ENCODE measurements at places on chromosomes 13 and 19.

- no peak for DNase-seq
These were observed 204.7 kb upstream of the DACH1 start for GRCh38 chr13:72071713-72072112.

DNA sequence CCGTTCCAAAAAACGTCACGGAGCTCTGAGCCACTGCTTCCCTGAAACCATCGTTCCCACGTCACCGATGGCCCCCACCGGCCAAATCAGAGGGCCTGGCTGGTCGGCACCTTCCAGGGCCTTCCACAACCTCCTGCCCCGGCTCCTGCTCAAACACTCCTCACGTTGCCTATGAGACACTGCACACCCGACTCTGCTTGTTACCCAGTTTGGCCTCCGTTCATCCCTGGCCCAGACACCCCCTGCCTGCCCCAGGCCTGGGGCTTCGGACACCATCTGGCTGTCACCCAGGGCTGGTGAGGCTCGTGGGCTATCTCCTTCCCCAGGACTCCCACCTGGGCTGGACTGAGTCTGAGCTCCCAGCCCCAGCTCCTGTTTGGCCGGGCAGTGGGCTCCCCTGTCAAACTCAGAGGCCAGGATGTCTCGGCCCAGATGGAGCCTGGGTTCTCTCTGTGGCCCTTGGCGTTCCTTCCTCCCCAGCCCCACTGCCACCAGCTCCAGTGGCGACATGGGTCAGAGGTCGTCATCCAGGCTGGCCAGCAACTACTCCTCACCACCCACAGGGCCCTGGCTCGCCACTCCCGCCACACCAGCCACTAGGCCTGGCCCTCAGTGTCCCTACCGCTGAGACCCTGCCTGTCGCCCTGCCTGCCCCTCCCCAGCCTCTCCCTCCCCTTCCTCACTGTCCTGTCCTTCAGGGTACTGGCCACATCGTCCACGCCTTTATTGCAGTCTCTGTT is 17.7 kb downstream of the CERS1 start:
- no peak for DNase-seq

- no peak for DNase-seq
These were observed 35.8 kb downstream of the ESD start for GRCh38 chr13:46761174-46761573.

DNA sequence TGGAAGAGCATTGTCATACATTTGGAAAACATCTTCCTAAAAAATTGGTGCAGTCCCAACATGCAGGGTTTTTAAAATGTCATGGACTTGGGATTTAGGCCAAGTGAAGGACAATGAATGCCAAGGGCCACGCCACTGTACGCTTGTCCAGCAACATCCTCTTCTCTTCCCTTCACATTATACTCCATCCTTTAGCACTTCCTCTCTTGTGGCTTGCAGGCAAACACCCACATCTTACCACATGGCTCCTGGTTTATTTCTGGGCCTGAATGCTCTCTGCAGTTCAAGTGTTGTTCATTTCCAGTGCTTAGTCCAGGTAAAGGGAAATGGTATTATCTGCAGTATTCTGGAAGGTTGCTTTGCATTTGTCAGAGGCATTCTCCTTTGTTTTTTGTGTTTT is 45.0 kb downstream of the CBY2 start:
- no peak for DNase-seq

DNA sequence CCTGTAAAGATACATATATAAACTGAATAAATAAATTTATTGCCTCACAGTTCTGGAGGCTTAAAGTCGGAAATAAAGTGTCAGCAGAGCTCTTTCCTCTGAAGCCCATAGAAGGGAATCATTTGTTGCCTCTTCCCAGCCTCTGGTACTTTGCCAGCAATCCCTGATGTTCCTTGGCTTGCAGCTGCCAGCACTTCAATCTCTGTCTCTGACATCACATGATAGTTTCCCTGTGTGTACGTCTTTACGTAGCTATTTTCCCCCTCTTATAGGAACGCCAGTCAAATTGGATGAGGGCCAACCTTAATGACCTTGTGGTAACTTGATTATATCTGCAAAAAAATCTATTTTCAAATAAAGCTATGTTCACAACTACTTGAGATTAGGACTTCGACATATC is 250.9 kb downstream of the LIG4 start:
- no peak for DNase-seq

All from stimulated activated CD4-positive, alpha-beta T cell treated with anti-CD3 and anti-CD28 coated beads, Interleukin-2, amount 100 ng/mL, for 24 hours (primary cell).